ENCODE measurements at places on chromosomes 2 and 18. TPM values are rescaled to one million over a fixed set of nuclear protein-coding genes. Genes with fewer than 3 reads are reported as not detected.

ABHD1 gene
- total RNA-seq, result 0.25 TPM

PLA2R1 gene
- total RNA-seq, result not detected

GNAL gene
- 1.2 TPM for total RNA-seq

VIL1 gene
- total RNA-seq, result not detected

ANKZF1 gene
- total RNA-seq, result 82.5 TPM

KCMF1 gene
- 96.1 TPM for total RNA-seq

ITPRIPL1 gene
- 62.2 TPM for total RNA-seq

ERICH2 gene
- total RNA-seq, result not detected

FBXO11 gene
- 42.7 TPM for total RNA-seq

CD207 gene
- total RNA-seq, result 1.8 TPM

KIF3C gene
- 0.93 TPM for total RNA-seq

ICOS gene
- total RNA-seq, result 93.6 TPM

TNS1 gene
- total RNA-seq, result 2.1 TPM

ODC1 gene
- total RNA-seq, result 91.5 TPM

INHA gene
- not detected for total RNA-seq

TMEM87B gene
- total RNA-seq, result 8.0 TPM

SCG2 gene
- not detected for total RNA-seq

LDLRAD4 gene
- total RNA-seq, result 16.3 TPM

CREG2 gene
- not detected for total RNA-seq

PROKR1 gene
- not detected for total RNA-seq

SPP2 gene
- total RNA-seq, result not detected

Measured in natural killer cell treated with Interleukin-12 subunit alpha and Interleukin-12 subunit beta and Interleukin-15 and Interleukin-18, amount 100 ng/mL, for 72 hours (primary cell).